ENCODE measurements at places on chromosomes 1 and 21.

GRCh38 chr1:224317383-224318045 lies 12.5 kb downstream of the NVL start:
- DNase-seq = peak; percentile 72

- DNase-seq = no peak
Observed at GRCh38 chr1:170665629-170666028, 1.7 kb downstream of the PRRX1 start.

DNA sequence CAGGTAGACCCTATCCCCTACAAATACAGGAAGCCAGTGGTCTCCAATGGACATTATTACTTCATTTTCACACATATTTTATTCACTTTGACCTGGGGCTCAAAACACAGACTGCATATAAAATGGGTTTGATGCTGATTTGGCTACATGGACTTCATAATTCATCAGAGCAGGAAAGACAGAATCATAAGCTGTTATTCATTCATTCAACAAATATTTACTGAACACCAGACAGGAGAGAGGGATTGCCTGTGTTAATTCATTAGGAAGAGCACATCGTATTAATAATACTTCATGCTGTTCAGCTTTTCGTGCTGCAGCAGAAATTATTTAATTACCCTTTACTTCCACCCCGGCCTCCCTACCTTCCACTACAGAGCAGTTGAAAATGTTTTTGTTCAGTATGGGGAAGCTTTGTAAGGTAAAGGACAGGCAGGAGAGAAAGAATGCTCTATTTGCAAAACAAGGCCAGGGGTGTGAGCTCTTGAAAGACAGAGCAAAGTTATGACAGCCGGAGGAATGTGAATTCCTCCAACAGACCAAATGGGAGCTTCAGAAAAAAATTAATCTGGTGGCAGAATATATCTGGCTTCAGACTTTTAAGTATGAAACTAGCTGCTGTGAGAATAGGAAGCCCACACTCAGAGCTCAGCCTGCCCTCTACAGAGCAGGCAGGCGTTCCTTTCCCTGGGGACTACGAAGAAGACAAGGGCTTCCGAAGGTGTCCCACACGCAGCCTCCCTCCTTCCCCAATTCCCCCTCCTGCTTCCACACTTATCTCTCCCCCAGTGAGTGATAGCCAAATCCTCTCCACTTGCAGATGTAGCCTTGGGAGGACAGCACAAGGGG lies 58.0 kb downstream of the MDM4 start:
- no peak for DNase-seq

- DNase-seq = peak; percentile 77
Observed at GRCh38 chr1:19643602-19644394, at the start of gene NBL1. TSS of gene NBL1 (plus strand) at chr1:19644311. CDS start at chr1:19655031, 10,720 bp downstream.

DNA sequence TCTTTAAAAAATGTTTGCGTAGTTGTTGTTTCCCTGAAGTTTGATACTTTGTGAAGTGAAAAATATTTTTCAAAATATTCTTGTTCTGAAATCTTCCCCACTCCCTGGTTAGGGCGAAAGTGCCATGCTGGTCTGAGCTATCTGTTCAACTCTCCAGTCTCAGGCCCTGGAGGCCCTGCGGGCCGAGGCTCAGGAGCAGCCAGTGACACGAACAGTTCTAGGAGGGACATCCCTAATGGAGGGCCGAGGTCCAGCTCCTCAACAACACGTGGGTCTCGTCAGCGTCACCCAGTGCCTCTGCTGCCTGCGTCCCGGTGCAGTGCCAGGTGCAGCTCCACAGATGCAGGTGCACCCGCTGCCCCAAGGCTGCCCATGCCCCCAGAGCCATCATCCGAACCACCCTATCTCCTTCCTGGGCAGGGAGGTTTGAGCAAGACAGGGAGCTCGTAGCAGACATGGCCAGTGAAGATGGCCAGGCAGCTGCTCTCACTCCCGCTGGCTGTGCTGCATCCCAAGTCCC lies 69.7 kb upstream of the COL6A1 start:
- DNase-seq = no peak

DNA sequence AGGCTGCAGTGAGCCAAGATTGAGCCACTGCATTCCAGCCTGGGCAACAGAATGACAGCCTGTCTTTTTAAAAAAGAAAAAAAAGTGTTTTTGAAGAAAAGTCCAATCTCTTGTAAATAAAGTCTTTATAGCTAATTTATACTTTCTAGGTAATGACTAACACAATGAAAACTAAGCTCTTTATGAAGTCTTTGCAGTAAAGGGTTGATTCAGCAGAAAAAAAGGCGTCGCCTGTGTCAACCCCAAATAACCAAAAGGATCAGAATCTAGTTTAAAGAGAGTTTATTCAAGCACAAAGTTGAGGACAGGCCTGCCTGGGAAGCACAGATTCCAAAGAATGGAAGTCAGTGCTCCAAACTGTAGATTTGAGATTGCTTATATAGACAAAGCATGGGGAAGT lies 14.3 kb upstream of the PGBD2 start:
- DNase-seq = no peak

DNA sequence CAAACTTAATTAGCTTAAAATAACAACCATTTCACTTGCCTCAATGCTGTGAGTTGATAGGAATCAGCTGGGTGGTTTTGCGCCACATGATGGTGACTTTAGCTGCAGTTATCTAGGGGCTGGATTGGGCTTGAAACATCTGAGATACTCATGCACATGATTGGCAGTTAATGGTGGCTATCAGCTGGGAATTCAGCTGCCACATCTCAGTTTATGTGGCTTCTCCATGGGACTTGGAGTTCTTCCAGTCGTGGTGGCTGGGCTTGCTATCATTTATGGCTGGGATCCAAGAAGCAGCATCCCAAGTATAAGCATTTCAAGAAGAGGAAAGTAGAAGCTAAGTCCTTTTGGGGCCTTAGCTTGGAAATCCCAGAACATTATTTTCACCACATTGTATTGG lies 36.4 kb downstream of the PDC start:
- no peak for DNase-seq

GRCh38 chr1:228279011-228279721 lies 71.3 kb downstream of the OBSCN start:
- DNase-seq = no peak

DNA sequence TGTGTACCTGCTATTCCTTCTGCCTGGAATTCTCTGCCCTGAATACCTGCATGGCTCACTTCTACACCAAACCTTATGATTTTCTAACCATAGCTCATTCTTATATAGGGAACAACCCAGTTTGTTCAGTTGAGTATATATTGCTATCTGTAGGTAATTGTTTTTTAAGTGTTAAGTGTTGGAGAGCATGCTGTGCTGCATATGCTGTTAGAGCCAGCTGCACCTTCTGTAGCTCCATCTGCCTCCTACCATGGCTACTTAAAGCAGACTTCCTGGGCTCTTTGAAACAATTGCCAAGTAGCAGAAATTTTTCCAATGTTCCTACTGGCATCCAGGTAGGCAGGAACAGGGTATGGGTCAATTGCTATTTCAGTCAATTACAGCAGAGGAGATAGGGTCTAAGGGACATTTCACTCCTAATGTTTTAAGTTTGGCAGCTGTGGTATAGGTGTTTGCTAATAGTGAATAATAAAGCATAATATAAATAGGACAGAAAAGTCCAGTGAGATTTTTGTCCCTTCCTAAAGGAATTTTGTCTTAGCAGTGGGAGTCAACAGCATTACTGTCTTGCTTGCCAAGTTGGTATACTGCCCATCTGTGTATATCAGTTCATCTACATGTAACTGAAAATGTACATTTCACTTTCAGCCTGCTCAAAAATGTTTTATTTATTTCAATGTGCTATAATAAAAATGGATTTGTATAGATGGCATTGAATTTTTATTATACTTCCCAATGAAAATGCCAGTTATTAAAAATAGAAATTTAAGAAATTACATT lies 34.0 kb upstream of the C1orf115 start:
- no peak for DNase-seq

DNA sequence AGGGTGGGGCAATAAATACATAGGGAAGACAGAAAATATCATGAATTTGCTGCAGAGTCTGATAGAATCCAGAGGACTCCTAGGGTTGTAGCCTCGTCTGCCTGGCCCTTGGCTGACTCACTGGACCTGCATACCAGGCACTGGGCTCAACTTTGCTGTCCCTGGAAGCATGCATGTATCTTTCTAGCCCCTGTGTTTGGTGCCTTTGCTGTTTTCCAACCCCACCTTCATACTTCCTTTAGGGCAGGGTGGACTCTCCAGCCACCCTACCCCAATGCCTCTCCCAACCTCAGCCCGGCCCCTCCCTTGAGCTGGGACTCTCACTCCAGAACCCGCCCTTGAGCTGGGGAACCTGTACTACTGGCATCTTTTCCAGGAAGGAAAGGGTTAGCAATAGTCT lies 1.2 kb downstream of the RAB25 start:
- DNase-seq = no peak

DNA sequence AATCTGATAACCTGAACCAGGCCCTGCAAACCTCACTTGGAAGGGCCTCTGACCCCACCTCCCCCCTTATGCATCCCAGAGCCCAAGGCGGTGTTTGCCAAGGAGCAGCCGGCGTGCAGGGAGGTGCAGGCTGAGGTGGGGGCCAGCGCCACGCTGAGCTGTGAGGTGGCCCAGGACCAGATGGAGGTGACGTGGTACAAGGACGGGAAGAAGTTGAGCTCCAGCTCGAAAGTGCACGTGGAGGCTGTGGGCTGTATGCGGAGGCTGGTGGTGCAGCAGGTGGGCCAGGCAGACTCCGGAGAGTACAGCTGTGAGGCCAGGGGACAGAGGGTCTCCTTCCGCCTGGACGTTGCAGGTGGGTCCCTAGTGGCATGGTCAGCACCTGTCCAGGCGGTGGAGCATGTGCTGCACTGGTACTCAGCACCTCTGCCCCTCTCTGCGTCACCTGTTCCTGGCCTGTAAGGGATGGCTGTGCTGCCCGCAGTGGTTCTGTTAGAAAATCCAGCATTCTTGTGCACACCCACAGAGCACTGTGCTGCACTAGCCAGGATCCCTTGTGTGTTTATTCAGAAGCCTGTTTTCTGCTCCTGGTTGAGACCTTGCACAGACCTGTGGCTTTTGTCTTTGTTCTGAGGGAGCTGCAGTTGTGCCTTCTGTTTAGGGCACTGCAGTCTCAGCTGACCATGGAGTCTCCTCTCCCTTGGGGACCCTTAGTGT lies 11.6 kb downstream of the OBSCN start:
- no peak for DNase-seq

GRCh38 chr1:25028907-25029599 lies 99.0 kb upstream of the RUNX3 start:
- no peak for DNase-seq
